T-helper 1 cell (primary cell): ENCODE measurements at places on chromosomes 12 and 14.

DNA sequence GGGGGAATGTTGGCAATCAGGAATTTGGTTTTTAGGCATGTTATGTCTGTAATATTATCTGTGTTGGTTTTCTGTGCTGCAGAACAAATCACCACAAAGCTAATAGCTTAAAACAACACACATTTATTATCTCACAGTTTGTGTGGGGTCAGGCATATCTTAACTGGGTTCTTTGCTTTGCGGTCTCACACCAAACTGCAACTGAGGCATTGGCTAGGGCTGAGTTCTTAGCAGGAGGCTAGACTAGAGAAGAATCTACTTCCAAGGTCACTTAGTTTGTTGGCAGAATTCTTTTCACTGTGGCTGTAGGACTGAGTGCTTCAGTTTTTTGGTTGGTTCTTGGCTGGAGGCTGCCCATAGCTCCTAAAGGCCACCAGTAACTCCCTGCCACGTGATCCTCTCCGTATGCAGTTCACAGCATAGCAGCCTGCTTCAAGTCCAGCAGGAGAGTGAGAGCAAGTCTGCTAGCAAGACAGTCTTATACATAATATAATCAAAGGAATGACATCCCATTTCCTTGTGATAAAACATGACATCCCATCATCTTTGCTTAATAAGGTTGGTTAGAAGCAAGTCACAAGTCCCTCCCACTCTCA, 21.6 kb downstream of the ATF1 start:
- no peak for DNase-seq

DNA sequence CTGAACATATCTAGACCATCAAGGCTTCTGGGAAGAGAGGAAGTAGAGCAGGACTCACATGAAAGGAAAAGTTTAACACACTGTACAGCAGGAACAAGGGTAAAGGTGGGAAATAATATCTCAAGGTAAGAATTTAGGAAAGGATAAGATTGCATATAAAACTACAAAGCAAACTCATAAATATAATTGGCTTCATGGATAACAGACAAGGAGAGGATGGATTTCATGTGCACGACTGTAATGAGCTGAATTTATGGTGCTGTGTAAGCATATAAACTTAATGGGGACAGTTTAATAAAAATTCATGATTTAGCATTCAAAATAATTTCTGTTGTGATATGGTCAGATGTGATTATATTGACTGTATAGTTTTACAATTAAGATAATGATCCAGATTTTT, 298.0 kb downstream of the GXYLT1 start:
- no peak for DNase-seq

- no peak for DNase-seq
These were observed 74.5 kb upstream of the ATF7IP start for GRCh38 chr12:14290951-14291350.

DNA sequence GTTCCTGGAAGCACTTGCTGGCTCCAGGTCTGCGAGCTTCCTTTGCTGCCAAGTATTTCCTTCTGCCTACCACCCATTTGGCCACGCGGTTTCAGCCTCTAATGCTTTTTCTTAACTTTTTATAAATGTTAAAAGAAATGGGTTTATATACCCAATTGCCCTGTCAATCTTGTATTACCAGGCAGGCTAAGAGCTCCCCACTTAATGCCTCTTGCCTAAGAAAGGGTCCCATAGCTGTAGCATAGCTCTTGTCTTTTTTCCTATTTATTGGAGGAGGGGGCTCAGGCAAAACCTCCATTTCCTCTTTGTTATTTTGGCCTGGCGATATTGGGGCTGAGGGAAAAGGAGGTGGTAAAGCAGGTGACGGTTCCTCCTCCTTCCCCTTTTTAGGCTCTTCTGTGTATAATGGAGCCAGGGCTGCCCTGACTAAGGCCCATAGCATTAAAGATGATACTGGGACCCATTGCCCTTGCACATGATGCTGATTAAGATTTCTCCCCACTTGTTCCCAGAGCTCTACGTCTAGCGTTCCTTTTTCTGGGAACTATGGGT, 21.6 kb upstream of the BLTP3B start:
- DNase-seq, result no peak

DNA sequence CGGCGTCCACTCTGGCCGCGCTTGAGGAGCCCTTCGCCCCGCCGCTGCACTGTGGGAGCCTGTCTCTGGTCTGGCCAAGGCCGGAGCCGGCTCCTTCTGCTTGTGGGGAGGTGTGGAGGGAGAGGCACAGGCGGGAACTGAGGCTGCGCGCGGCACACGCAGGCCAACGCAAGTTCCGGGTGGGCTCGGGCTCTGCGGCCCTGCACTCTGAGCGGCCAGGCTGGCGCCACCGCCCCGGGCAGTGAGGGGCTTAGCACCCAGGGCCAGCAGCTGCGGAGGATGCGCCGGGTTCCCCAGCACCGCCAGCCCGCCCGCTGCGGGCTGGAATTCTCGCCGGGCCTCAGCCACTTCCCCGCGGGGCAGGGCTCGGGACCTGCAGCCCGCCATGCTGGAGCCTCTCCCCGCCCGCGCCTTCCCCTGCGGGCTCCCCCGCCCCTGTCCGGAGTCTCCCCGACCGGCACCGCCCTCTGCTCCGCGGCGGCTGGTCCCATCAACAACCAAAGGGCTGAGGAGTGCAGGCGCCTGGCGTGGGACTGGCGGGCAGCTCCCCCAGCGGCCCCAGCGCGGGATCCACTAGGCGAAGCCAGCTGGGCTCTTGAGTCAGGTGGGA, 921.2 kb upstream of the FOXG1 start:
- DNase-seq, result no peak

DNA sequence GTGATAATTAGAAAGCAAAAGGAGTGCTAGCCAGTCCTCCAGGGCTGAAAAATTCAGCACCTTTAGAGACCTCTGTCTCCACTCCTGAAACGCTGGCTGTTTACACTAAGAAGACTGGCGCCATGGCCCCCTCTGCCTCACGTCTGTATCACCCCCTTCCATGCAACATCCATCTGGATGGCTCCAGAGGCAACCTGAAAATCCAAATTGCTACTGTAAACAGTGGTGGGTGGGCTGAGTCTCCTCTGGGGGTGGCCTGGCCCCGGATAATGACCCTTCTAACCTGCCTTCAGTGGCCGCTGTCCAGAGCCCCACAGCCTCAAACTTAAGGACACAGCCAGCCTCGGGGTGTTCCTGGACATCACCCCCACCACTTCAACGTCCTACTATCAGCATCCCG, 1.4 kb downstream of the PRKD1 start:
- DNase-seq, result no peak

- DNase-seq, result peak; percentile 34
These were observed 21.9 kb upstream of the KLC1 start for GRCh38 chr14:103606963-103607668.

GRCh38 chr12:34390846-34391700, 368.8 kb downstream of the ALG10 start:
- no peak for DNase-seq

- no peak for DNase-seq
These were observed 30.4 kb downstream of the CDC42BPB start for GRCh38 chr14:103026988-103027387.

- no peak for DNase-seq
These were observed 52.2 kb downstream of the TMTC1 start for GRCh38 chr12:29731591-29731990.

DNA sequence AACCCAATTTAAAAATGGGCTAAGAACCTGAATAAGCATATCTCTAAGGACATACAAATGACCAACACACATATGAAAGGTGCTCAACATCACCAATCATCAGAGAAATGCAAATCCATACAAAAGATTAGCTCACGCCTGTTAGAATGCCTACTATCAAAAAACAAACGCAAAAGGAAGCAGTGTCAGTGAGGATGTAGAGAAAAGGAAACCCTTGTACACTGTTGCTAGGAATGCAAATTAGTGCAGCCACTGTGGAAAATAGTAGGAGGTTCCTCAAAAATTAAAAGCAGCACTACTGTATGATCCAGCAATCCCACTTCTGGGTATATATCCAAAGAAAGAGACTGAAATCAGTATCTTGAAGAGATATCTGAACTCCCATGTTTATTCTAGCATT, 133.0 kb downstream of the CPNE8 start:
- DNase-seq, result no peak
